HCT116 (cell line): ENCODE measurements at places on chromosomes 4 and X. TPM values are rescaled to one million over a fixed set of nuclear protein-coding genes. Genes with fewer than 3 reads are reported as not detected.

DNA sequence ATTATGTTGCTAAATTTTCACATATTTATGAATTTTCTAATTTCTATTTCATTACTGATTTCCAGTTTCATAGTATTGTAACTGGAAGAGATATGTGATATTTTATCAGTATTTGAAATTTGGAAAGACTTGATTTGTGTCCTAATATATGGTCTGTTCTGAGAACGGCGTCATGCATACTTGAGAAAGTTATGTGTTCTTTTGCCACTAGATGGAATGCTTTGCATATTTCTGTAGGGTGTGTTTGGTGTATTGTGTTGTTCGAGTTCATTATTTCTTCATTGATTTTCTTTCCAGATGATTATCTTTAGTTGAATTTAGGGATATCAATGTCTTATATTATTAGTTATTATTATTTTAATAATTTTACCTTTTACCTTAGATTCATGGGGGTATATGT is 110.6 kb upstream of the ITM2A start:
- no peak for DNase-seq

DNA sequence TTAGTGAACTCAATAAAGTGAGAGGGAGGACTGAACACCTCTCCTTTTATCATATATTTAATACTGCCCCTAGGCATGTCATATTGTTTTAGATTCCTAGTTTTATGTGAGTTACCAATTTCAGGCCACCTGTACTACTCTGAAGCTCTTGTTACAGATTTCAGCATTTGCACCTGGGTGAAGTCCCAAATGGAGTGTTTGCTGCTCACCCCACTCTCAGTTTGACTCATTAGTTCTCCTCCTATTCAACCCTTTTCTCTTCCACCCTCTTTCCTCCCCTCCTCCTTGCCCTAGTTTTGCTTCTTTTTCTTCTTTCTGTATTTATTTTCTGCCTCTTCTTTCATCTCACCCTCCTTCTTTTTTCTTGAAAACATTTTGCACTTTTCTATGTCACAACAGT is 1852.2 kb upstream of the IGFBP7 start:
- DNase-seq: no peak

DNA sequence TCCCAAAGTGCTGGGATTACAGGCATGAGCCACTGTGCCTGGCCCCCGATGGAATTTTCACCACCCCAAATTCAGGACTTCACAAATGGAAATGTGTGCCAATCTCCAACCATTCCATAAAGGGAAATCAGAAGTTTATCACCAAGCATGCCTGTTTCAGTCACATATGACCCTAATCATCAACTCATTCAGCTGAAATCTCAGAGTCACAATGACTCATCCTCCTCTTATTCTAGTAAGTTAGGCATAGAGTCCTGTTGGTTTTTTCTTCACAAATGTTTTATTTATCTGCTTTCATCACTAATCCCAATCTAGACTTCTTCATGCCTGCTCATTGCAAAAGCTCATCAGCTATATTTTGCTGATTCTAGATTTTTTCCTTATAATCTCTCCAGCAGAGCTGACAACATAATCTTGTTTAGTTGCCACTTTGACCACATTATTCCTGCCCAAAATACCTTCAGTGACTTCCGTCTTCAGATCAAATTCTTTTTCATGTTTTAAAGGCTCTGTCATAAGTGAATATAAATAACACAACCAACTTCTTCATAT is 83.3 kb downstream of the SLC7A11 start:
- DNase-seq: no peak

DNA sequence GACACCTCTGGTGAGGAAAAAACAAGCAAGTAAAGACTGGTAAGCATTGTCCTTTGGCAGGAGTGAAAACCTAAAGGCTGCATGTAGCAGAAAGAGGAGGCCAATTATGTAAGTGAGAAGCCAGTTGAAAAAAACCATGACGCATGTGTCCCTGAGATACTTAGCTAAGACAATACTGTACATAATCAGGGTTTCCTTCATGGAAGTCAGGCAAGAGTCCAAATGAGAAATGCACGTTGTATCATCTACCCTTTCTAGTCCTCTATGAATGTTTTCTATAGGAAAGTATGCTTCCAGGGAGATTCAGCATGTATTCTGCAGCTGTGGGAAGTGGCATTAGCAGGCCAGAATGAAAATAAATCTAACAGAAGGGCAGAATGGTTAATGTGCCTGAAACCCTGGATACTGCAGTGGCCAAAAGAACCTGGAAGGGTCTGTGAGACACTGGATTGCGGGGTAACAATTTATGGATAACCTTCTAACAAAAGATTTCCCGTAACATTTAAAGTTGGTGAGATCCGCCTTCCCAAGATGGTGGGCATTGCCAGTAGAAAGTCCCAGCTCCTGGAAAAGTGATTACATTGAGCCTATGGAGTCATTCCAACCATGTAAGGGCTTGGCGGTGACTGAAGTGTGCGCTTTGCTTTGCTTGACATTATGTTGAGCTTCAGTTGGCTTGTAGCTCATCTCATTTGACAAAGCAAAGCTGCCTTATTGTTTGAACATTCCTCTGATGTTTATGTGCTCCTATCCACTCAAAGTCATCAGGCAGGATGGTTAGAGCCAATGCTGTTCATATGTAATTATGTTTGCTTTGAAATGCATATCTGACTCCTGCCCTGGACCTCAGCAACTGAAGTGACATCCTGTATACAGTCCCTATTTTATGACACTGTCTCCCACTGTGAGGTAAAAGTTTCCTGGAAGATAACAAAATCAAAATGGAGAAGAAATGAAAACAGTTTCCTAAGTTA is 200.4 kb downstream of the ARHGAP24 start:
- no peak for DNase-seq

GRCh38 chr4:140641105-140641555 is 72.4 kb upstream of the UCP1 start:
- DNase-seq: no peak

DNA sequence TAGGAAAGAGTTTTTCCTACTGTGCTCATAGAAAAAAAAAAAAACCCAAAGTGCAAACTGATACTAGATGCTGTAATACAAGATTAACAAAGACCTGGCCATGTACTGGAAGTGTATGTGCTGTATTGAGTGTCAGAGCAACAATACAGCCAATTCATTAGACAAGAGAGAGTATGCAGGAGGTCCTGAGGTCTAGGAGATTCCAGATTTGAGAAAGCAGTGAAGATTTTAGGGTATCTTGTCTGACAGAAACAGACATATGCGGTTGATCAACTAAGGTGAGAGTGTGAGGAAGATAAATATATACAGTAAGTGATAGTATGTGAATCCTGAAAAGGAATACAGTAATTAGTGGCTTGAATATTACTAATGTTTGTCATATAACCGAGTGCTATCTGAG is 3.0 kb downstream of the GPR174 start:
- DNase-seq: no peak

DNA sequence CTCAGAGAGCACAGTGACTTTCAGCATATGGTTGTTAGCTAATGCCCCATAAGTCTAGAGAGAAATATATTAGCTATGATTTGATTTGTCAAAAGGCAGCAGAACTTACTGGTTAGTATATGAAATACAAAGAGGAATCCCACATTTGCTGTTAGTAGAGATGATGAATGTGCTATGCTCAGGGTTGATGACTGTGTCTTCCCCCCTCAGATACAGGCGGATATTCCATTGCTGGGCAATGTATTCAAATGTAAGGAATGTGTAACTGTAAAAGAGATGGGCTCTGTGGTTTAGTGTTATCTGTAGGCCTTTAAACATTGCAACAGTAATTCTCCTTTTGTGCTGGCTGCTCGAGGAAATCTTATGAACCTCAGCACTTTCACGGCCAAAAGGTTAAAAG is 528.9 kb upstream of the ARX start:
- no peak for DNase-seq

Gene MMRN1
- total RNA-seq: 0.12 TPM

GRCh38 chrX:56793112-56793430 is 64.0 kb downstream of the NBDY start:
- DNase-seq: no peak

Gene DDIT4L
- 7.0 TPM for total RNA-seq

GRCh38 chr4:185721190-185722028 is 90.6 kb downstream of the SORBS2 start:
- DNase-seq: no peak

GRCh38 chr4:112109360-112110058 is 35.7 kb upstream of the FAM241A start:
- no peak for DNase-seq

GRCh38 chrX:66074920-66075879 is 35.3 kb upstream of the VSIG4 start:
- DNase-seq: no peak

DNA sequence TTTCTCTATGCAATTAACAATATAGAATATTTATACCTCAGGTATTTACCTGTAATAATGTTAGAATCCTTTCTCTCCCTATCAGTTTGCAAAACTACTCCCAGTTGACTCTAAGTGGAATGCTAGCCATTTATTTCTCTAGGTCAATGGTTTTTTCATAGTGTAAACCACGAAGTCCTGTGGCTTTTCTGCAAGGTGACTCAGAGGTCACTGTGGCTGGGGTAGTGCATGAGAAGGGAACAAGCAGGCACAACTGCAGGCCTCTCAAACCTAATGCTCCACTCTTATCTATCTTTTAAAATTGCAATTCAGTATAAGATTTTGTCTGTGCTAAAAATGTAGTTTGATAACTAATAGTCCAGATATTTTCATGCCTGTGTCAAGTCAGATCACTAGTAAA is 159.4 kb downstream of the ANTXR2 start:
- DNase-seq: no peak

DNA sequence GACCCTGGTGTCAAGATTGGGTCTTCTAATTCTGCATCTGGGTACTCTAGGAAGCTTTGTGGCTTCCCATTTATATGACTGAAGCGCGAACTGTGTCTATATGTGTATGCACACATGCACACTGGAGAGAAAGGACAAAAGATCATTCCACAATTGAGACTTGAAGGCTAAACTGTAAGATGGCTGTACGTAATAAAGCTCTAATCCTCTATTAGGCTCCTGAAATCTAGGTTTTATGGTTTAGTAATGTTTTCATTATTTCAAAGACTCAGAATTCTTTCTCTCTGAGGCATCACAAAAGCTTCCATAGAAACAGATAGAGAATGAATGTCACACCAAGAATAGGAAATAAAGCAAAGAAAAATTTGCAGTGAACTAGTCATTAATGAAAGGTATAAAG is 320.7 kb upstream of the FTHL17 start:
- DNase-seq: no peak

DNA sequence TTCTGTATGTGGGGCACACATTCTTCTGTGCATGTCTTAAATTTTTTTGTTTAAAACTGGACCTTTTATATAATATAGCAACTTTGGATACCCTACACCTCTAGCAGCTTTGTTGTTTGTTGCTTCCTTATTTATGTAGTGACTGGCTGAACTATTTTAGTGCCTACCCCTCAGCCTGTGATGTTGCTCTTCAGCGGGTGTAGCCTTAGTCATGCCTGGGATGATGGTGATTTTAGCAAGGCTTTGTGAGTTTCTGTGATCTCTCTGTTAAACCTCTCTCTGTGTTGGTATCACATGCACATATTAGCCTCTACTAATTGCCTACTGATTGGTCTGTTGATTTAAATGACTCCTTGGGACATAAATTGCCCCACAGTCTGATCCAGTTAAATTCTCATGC is 22.8 kb downstream of the USP9X start:
- no peak for DNase-seq

DNA sequence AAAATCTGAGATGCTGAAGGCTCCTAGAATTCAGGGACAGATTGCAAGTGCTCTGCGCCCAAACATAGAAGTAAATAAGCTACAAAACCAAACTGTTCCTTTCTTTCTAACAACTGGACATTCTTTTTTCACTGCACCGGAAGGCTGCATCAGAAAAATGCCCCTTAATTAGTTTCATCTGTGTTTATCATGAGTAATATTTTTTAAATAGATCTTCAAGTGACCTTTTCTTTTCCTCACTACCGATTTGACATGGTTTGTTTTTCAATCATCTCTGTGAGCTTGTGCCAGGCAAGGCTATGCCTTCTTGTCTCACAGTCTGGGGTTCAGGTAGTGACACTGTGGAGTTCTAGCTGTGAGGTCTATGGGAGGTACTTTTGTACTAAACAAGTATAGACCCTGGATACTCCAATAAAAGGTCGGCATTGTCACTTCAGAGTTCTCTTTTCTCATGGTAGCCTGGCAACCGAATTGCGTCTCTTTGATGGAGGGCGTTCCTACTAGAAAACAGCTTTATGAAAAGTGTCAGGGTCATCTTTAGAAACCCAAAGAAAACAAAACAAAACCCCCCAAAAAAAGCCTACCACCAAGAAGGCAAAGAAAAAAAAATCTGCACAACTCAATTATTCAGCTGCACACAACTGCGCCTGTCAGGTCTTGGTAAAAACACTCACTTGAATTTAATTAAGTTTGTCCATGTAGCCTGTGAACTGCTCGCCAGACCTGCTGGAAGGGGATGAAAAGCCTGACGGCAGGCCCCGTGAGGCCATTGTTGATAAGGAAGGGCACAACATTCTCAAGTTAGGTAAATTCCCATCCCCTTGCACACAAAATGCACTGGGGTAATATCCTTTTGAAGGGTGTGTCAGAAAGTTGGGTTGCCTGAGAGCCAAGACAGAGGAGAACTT is 22.8 kb upstream of the ADAMTS3 start:
- DNase-seq: no peak

GRCh38 chr4:62899646-62900364 is 1509.4 kb downstream of the TECRL start:
- DNase-seq: no peak

Gene GPC4
- 9.7 TPM for total RNA-seq

DNA sequence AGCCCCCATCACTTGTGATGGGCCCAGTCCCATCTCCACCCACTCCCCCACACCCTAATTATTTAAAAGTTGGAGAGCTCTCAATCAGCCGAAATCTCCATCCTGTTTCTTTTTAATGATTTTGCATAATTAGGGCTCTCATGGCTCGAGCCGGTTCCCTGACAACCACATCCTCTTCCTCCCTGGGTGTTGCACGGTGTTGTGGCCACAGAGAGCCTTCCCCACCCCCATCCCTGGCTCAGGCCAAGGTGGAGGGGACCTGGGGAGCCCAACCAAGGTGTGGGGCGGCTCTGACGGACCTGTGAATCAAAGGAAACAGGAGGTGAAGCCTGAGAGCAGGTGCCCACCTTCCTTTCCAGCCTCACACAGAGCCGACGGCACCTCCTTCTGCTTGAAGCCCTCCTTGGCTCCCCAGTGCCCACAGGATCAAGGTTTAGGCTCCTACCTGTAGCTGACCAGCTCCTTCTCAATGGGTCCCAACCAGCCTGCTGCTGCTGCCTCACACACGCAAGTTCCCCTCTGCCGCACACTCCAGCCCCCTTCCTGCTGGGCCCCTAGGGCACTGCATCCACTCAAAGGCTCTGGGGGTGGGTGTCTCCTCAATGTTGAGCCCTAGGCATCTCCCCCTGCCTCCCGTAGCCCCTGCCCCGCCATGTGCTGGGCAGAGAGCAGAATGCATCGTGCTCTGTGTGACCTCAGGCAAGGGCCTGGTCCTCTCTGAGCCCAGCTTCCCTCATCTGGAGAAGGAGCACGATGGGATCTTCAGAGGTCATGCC is 68.7 kb downstream of the WFS1 start:
- DNase-seq: no peak

- DNase-seq: no peak
Observed at GRCh38 chr4:5784021-5784420, 73.0 kb downstream of the EVC start.

GRCh38 chr4:81227138-81227537 is 12.1 kb upstream of the PRKG2 start:
- no peak for DNase-seq

- DNase-seq: no peak
Observed at GRCh38 chr4:180160195-180160983, 2082.8 kb upstream of the TENM3 start.

Gene MAGEA2B
- total RNA-seq: 21.8 TPM

- DNase-seq: no peak
Observed at GRCh38 chrX:150736475-150736874, 43.3 kb downstream of the MTMR1 start.

GRCh38 chr4:126241634-126242033 is 926.9 kb downstream of the FAT4 start:
- DNase-seq: no peak
